ENCODE measurements at places on chromosomes 2 and 18. TPM values are rescaled to one million over a fixed set of nuclear protein-coding genes. Genes with fewer than 3 reads are reported as not detected.

Gene DIPK1C
- not detected for total RNA-seq

Gene SPC25
- total RNA-seq: not detected

Gene ERMN
- total RNA-seq: 12.2 TPM

Gene SIX3
- not detected for total RNA-seq

Gene GLS
- total RNA-seq: 233 TPM

Gene APOB
- not detected for total RNA-seq

Gene DYNAP
- total RNA-seq: not detected

DNA sequence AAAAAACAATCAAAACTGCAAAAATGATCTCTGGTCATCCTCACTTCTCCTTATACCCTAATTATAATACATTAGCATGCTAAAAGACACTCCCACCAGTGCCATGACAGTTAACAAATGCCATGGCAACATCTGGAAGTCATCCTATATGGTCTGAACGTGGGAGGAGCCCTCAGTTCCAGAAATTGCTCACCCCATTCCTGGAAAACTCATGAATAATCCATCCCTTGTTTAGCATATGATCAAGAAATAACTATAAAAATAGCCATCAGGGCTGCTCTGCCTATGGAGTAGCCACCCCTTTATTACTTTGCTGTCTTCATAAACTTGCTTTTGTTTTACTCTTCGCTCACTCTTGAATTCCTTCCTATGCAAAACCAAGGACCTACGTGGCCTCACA is 5.7 kb upstream of the C2orf80 start:
- H3K36me3 ChIP-seq: no peaks in the 10 kb centered on the region
- H3K4me3 ChIP-seq: no peak overlapping the region
- no peaks in the 10 kb centered on the region for H3K27me3 ChIP-seq
- DNase-seq: no peak

Gene KRTCAP3
- 21.1 TPM for total RNA-seq

DNA sequence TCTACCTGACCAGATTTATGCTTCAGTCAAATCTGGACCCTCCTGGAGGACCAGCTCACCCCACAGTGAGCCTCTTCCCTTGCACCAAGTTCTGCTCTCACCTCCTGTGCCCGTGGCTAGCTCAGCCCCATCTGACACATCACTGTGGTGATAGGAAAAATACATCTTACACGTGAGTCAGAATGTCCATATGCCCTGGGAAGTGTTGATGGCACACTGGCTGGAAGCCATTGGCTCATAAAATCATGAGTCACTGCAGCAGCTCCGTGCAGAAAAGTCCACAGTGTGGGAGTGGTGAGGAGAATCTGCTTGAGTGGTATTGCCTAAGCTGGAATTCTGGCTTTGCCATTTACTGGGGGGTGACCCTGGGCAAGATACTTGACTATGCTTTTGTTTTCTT is 42.6 kb upstream of the RAPGEF4 start:
- peak overlapping the region; percentile 29 for H3K4me3 ChIP-seq
- H3K27ac ChIP-seq: no peak overlapping the region
- no peaks in the 10 kb centered on the region for H3K36me3 ChIP-seq

- DNase-seq: no peak
- H3K36me3 ChIP-seq: no peaks in the 10 kb centered on the region
- H3K4me3 ChIP-seq: no peak overlapping the region
- H3K27me3 ChIP-seq: no peaks in the 10 kb centered on the region
Observed at GRCh38 chr2:69481421-69481820, 44.2 kb upstream of the NFU1 start.

DNA sequence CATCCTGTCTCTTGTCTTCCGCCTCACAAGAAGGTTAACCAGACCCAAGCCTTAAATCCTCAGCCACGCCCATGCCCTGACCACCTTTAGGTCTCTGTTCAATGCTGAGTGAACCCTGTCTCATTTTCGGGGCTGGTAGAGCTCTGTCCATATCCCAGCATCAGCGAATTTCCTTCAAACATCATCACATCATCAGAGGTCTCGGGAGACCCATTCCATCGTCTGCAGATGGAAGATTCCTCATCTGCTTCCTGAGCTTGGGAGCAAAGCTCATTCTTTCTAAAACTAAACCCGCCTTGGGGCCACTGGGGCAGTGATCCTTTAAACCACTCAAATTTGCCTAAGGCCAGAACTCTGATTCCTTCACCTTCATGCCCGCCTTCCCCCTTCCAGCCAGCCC is 173.7 kb downstream of the TTC32 start:
- H3K27me3 ChIP-seq: no peaks in the 10 kb centered on the region
- no peaks in the 10 kb centered on the region for H3K4me1 ChIP-seq
- H3K4me3 ChIP-seq: no peak overlapping the region
- no peak for DNase-seq
- no peaks in the 10 kb centered on the region for H3K36me3 ChIP-seq

Gene CDH7
- not detected for total RNA-seq

DNA sequence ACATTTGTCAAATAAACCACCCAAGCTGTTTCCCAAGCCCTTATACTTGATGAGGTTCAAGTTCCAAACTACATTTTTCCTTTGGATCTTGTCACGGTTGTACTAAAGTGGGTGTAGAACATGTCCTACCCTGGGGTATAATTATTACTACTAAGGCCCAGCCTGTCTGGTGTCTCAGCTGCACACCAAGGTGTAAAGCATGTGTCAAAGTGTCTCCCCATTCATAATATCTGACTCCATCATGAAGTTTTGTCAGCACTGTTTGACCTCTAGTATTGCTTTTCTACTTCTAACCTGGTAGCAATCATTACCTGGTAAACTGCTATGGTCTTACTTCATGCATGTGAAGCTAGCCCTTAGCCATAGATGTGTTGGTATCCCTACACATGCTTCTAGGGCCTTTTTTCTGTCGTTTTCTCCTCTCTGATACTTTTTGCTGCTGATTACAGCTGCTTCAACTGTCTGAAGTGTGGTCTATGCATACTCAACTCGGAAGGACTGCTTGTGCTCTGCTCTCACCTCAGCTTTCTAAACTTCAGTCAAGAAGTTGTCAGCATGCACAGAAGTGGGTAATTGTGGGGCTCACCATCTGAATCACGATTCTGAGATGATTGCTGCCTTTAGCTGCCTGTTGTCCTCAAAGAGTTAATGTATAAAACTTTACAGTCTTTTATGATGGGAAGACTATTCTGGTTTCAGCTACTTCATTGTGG is 445.7 kb upstream of the TRIB2 start:
- no peak for DNase-seq
- H3K4me3 ChIP-seq: peak overlapping the region; percentile 8
- no peaks in the 10 kb centered on the region for H3K27me3 ChIP-seq
- H3K4me1 ChIP-seq: peaks cover 4% of the 10 kb centered on the region
- no peaks in the 10 kb centered on the region for H3K36me3 ChIP-seq

Gene ACKR3
- 4.5 TPM for total RNA-seq

Gene PSTPIP2
- total RNA-seq: 8.9 TPM

Gene ALPP
- total RNA-seq: not detected

Gene LONRF2
- 0.30 TPM for total RNA-seq

- no peaks in the 10 kb centered on the region for H3K4me1 ChIP-seq
- H3K4me3 ChIP-seq: no peak overlapping the region
- DNase-seq: no peak
- peaks cover 13% of the 10 kb centered on the region for H3K27me3 ChIP-seq
Observed at GRCh38 chr2:42916324-42916723, 123.9 kb upstream of the HAAO start.
